Activated CD4-positive, alpha-beta T cell treated with anti-CD3 and anti-CD28 coated beads, Interleukin-10, Interleukin-2, amounts not matched to agents 100 ng/mL and 50 ng/mL, durations not matched to agents 16 hours and 8 hours (primary cell): ENCODE measurements at places on chromosomes 16 and 17.

GRCh38 chr17:73952082-73952479 is 251.4 kb upstream of the RPL38 start:
- no peak for DNase-seq

DNA sequence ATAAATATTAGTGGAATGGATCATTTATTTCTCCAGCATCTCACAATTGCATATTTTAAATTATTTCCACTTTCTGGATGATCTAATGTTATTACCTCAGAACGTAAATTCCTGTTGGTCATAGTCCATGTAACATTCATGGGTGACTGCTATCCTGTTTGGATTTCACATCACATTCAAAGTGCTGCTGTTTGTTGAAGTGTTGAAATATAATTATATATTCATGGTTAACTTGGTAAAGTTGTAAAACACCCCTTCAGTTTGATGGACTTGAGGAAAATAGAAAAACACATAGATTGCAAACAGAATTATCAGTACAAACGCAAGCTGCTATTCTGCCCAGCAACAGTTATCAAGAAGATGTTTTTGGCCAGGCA is 59.6 kb downstream of the TANGO6 start:
- no peak for DNase-seq

DNA sequence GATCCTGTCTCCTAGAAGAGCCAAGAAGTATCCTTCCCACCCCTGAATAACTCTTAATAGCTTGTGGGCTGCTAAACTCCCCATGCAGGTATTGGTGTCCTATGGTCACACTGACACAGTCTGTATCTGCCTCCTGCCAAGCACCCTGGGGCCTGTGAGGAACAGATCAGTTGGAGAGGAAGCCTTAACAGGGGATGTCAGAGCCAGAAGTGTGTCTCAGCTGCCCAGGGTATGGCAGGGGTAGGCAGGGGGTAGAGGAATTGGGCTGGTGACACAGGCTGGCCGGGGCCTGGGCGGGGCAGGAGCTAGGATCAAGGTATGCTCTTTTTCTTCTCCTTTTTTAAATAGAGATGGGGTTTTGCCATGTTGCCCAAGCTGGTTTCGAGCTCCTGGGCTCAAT is 44.7 kb downstream of the DDX19A start:
- DNase-seq = no peak

GRCh38 chr16:11990702-11991390 is 14.3 kb downstream of the SNX29 start:
- DNase-seq = no peak

DNA sequence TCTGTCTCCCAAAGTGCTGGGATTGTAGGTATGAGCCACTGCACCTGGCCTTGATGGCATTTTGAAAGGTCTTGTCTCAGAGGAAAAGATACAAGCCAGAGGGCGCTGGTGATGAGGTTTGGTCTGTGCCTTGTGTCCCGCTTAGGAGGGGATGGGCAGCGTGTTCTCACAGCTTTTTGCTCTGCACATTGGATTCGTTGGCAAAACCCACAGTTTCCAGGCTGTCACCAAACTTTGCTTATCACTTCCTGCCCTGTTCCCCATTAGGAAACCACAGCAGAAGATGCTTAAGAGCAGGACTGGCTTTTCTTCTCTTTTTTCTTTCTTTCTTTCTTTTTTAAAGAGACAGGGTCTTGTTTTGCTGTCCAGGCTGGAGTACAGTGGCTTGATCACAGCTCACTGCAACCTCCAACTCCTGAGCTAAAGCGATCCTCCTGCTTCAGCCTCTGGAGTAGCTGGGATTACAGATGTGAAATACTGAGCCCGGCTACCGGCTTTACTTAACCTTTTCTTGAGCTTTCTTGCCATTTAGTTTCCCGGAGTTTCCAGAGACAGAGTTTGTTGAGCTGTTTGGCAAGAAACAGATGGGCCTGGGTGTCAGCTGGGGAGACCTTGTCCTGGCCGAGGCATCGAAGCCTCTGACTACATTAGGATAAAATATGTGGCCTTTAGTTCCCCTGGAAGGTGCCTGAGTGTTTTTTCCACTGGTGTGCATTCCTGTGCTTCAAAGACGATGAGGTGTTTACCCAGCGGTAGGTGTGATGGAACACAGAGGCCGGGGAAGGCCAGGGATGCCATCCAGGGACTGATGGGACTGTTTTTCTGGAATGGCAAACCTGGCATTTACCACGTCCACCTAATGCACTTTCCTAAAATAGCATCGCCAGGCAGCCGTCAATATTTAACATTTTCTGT is 112.9 kb downstream of the ABCC1 start:
- peak; percentile 59 for DNase-seq

DNA sequence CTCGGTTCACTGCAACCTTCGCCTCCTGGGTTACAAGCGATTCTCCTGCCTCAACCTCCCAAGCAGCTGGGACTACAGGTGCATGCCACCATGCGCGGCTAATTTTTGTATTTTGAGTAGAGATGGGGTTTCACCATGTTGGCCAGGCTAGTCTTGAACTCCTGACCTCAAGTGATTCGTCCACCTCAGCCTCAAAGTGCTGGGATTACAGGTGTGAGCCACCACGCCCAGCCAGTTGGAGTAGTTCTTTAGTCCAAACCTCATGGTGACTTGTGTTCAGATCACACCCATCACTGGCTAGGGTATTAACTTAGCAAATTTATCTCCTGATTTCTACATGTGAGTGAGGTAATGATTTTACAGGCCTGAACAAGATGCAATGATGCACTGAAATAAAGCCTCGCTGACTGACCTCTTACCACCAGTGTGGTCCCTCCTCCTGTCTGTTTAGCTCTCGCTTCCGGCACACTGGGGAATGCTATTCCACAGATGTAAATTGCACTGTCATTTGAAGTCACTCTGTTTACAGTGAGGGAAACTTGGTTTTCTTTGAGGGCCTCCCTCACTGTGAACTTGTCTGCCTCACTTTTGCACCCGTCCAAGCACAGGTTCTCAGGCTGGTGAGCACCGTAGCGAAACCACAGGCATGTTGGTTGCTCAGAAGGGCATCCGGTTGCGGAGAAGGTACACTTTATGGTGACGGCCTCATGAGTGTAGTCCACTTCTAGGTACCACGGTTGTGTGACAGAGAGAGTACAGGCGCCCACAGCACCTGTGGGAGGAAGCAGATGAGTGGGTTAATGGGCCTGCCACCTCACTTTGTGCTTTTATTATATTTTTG is 5.5 kb downstream of the IGSF6 start:
- peak; percentile 92 for DNase-seq

DNA sequence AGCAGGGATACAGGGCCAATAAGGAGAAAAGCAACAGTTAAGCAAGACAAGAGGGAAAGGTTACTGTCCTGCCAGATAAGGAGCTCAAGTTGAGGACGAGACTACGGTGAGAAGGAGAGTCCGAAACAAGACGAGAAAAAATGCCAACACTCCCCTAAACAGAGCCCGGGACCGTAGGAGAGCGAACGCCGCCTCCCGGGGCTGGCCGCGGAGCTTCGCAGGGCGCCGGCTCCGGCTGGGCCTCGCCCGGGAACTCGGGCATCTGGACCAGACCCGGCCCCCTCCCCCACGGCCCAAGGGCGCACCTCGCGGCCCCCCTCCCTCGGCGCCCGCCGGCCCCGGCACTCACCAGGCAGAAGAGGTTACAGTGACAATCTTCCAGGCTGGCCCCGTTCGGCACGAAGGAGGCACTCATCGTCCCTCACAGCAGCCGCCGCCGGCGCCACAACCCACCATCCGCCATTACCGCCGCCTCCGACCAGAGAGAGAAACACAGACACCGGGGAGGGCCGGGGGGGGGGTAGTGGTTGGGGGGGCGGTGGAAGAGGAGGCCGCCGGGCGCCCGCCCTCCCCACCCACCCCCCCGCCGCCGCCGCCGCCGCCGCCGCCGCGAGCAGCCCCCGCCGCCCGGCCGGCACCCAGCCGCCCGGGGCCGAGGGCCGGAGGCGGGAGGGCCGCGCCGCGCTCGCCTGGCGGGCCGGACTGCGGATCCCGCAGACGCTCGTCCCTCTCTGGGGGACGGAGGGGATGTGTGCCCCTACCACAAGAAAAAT is at the start of gene MED13:
Gene MED13, minus strand, starts transcription at position 488 of the 773 bp plus-strand sequence. Its CDS starts 73 bp downstream, at position 415.
- peak; percentile 54 for DNase-seq

DNA sequence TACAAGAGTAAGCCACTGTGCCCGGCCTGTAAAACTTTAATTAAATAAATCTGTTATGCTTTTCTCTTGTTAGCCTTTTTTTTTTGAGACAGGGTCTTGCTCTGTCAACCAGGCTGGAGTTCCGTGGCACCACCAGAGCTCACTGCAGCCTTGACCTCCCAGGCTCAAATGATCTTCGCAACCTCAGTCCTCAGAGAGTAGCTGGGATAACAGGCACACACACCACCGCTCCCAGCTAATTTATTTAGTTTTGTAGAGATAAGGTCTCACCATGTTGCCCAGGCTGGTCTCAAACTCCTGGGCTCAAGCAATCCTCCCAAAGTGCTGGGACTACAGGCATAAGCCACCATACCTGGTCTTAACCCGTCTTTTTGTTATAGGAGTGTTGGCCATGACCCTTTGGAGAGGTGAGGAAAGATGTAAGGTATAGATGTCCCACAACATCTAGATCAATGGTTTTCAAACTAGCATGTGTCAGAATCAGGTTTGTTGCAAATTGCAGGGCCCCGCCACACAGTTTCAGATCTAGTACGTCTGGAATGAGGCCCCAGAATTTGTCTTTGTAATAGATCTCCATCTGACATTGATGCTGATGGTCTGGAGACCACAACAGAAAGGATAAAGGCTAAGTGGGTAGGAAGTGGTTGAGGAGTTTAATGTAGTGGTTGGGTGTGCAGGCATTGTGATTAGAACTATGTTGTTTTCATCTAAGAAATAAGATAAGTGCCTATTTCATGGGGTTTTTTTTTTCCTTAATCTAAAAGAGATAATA is 4.3 kb upstream of the GGA2 start:
- DNase-seq = peak; percentile 57
